ENCODE measurements at places on chromosomes 3 and 15.

GRCh38 chr3:121885386-121885785 is 8.8 kb upstream of the SLC15A2 start:
- DNase-seq, result no peak

DNA sequence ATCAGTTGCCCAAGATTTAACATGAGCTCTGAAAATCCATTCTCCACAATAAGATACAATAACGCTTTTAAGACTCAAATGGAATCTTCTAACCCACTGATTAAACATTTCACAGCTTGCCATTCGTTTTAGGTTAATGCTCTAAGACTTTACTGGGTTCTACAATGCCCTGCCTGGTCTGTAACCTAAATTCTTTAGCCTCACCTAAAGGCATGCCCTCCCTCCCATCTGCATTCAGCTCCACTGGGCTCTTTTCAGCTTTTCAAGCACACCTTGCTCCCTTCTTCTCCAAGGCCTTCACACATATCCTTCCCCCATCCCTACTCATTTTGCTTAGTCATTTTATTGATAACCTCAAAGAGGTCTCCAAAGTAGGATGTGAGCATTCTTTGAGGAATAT is 290.9 kb downstream of the LSAMP start:
- no peak for DNase-seq

DNA sequence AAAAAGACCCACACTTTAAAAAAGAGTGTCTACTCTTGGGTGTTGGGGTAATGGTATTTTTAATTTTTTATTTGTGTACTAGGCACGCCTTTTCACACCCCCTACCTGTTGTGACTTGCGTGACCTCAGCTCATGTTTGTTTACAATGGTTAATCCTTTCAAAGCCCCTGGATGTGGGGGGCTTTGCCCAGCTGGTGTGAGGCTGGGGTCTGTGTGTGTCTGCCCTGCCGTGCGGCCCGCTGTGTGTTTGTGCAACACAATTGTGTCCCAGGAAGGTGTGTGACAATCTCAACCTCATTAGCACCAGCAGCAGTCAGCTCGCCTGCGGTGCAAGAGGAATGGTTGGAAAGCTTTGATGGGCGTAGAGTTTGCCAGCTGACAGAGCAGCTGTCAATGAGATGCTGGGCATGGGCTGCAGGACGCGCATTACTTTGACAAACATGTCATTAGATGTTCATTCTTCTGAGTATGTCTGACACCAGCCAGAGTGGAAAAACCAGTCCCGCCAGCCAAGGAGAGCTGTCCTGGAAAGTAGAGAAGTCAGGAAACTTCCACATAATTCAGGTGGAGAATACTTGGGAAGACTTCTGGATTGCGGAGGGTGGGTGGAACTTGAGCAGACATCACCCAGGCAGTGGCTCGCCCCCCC is 9.6 kb downstream of the LRRK1 start:
- peak; percentile 60 for DNase-seq

DNA sequence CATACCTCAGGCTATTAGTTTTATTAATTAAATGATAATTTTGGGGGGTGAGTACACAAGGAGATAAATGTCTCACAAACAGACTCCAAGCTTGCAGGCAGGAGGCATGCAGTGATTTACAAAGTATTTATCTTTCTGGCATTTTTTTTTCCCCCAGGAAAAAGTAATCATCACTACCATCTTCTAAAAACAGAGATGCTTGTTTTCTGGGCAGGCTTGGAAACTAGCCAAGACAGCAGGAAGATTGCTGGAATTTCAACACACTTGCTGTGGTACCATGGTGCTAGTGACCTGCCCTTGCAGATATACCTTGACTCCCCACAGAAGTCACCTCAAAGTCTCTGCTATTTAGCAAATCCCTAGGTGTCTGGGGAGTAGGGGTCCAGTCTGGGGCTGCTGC is 732.8 kb upstream of the CFAP20DC start:
- DNase-seq, result no peak

GRCh38 chr3:154180836-154181691 is 59.9 kb downstream of the ARHGEF26 start:
- no peak for DNase-seq

- no peak for DNase-seq
Observed at GRCh38 chr3:193656445-193656844, 63.4 kb downstream of the OPA1 start.

GRCh38 chr15:25774871-25775270 is 88.3 kb downstream of the ATP10A start:
- no peak for DNase-seq

- DNase-seq, result no peak
Observed at GRCh38 chr3:52834871-52835501, at the start of gene MUSTN1. Gene MUSTN1, minus strand, starts transcription at chr3:52835019. Its CDS starts 71 bp downstream, at chr3:52834948.

DNA sequence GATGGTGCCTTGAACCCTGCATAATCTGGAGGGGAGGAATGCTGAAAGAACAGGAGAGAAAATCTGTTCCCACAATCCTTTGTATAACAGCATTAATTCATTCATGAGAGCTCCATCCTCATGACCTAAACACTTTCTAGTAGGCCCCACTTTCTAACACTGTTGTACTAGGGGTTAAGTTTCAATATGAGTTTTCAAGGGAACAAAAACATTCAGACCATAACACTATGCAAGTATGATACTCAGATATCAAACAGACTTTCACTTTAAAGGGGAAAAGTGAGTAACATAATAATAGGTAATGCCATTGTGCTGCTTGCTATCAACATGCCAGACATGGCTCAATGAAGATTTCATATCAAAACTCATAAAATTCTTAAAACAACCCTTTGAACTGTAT is 32.4 kb upstream of the PLSCR2 start:
- no peak for DNase-seq

GRCh38 chr3:73580343-73580742 is 44.4 kb downstream of the PDZRN3 start:
- DNase-seq, result no peak

GRCh38 chr3:185270262-185270955 is 16.6 kb upstream of the EHHADH start:
- DNase-seq, result no peak

GRCh38 chr3:87313641-87314040 is 37.3 kb upstream of the POU1F1 start:
- DNase-seq, result no peak

DNA sequence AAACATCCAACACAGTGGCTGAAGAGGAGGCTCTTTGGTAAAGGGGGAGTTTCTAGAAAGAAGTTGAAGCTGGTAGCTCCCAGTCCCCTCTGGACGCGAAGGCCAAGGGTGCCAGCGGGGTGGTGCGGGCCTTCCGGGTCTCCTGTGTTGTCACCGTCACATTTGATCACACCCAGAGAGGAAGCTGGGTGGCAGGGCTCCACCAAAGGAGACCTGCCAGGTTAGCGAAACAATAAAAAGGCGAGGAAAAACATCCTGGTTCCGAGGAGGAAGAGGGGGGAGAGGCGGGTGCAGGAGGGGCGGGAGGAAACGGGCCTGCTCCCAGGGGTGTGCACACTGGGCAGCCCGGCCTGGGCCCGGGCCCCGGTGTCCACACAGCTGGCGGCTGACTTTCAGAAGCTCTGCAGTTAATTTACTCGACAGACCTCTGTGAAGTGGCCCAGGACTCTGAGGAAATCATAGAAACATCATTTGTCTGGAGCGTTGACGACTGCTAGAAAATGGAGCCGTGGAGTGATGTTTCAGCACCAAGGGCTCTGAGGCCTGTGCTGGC is 12.1 kb downstream of the HEG1 start:
- DNase-seq, result no peak

DNA sequence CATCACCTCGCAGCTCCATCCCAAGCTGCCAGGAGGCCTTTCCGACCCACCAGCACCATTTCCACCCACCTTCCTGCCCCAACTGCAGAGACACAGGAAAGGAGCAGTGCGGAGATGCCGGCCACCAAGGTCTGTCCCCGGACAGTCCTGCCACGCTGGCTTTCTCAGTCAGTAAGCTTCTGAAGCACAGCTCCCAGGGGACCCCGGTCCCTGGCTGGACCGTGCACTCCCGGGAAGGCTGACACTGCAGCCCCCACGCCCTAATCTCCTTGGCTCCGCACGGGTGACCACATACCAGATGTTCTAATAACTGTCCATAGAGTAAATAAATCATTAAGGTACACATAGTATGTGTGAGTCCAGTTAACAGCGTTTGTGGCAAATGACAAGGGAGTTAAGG is 73.5 kb downstream of the VGLL4 start:
- DNase-seq, result no peak

DNA sequence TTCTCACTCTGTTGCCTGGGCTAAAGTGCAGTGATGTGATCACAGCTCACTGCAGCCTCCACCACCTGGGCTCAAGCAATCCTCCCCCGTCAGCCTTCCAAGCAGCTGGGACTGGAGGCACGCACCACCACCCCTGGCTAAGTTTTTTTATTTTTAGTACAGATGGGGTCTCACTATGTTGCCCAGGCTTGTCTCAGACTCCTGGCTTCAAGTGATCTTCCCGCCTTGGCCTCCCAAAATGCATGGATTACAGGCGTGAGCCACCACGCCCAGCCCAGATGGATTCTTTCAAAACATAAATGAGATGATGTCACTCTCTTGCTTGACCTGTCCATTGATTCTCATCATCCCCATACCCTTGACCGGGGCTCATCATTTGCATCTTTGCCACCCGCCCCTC is 72.6 kb upstream of the SLC6A6 start:
- no peak for DNase-seq

GRCh38 chr3:16509721-16510619 is 3.5 kb downstream of the RFTN1 start:
- DNase-seq, result no peak

DNA sequence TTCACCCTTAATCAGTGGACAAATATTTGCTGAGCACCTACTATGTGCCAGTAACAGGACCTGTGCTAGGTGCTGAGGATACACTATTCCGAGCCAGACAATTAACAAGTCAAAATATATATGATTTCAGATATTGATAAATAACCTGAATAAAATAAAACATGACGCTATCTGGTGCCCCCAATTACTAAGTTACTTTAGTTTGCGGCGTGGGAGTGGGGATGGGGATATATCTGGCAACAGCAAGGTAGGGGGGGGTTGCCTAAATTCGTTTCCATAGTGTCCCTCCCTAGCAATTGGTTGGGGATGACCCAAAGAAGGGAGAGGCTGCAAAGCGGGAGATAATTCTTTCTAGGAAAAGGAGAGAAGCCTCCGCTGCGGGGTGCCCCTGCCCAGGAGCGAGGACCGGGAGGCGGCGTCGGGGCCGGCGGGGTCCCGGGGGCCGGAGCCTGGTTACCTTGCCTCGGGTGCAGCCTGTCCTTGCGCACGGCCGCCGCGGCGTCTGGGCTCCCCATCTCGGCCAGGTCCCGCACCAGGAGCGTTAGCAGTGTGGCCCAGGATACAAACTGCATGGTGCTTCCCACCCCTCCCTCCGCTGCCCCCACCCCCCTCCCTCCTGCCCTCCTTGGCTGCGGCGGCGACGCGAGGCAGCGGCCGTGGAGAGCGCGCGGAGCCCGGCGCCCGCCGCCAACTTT is 567 bp downstream of the ADAMTS9 start:
- no peak for DNase-seq

- peak; percentile 43 for DNase-seq
Observed at GRCh38 chr3:153343988-153344782, 182.2 kb downstream of the RAP2B start.

DNA sequence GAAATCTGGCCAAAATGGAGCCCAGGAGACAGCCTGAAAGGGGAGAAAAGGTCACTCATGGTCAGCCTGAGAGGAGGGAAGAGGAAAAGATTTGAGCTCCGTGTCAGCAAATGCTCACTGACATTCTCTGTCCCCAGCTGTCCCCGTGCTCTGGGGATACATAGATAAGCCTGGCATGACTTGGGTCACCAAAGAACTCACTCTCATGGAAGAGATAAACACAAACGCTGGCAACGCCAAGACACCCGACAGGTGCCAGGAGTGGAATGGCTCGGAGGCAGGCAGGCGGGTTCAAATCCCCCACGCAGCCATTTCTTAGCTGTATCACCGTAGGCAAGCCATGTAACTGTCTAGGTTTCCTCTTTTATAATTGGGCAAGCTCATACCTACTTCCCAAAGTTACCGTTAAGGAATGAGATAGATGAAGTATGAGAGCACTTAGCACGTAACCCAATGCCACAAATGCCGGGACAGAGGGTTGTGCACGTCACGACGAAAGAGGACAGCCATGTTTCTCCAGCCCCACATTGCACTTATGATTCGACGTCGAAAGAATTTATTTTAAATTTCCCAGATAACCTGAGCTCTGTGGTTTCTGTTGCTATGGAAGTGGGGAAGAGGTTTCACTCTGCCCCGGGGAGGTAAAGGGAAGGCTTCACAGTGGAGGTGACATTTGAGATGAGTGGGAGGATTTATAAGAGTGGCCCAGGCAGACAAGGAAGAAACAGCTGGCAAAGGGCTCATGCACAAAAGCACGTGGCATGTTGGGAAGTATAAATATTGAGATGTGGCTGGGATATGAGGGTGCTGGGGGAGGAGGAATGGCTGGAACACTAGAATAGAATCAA is 41.4 kb upstream of the TSEN2 start:
- peak; percentile 88 for DNase-seq

DNA sequence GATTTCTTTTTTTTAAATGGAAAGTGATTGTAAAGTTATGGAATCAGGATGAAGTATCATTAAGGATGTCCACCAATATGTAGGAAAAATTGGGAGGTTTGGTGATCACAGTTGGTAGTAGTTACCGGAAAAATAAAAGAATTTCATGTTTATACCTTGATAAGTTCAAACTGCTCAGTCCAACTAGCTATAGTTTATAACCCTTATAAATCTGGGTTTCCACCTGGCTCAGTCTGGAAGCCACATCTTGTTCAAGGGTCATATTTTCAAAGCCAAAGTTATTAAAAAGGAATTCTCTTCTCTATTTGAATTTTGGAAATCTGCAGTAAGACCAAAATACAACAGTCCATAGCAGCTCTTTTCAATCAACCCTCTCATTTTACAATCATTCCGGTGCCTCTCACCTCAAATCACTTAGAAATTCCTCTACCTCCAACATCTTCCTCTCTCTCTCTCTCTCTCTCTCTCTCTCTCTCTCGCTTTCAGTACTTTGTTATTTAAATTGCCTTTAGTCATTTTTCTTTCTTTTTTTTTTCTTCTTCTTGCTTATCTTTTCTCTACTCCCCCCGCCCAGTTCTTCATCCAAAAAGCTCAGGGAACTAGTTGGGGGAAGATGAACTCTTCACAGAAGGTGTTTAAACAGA is 186.2 kb upstream of the TBC1D5 start:
- DNase-seq, result no peak

DNA sequence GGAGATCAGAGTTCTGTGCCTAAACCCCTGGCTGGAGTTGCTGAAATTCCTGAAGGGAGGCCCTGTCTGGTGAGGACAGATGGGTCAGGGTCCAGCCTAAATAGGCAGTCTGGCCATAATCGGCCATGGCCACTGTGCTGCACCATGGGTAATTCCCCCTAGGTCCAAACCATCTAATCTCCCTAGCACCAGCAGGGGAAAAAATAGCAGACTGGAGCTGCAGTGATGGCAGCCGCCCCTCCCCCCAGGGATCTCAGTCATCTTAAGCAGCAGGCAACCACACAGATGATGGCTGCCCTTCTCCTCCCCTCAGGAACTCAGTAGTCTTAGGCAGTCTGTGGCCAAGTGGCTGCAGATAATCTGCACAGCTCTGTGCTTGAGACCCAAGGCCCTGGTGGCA is 68.4 kb upstream of the CD96 start:
- no peak for DNase-seq

- DNase-seq, result peak; percentile 98
Observed at GRCh38 chr15:65832549-65833364, 36.5 kb upstream of the RAB11A start.

GRCh38 chr15:84883466-84883865 is 996 bp upstream of the SLC28A1 start:
- no peak for DNase-seq

- no peak for DNase-seq
Observed at GRCh38 chr15:100781061-100781960, 98.3 kb upstream of the ALDH1A3 start.

Data from PC-9 (cell line).